ENCODE measurements at places on chromosomes 5 and 9.

DNA sequence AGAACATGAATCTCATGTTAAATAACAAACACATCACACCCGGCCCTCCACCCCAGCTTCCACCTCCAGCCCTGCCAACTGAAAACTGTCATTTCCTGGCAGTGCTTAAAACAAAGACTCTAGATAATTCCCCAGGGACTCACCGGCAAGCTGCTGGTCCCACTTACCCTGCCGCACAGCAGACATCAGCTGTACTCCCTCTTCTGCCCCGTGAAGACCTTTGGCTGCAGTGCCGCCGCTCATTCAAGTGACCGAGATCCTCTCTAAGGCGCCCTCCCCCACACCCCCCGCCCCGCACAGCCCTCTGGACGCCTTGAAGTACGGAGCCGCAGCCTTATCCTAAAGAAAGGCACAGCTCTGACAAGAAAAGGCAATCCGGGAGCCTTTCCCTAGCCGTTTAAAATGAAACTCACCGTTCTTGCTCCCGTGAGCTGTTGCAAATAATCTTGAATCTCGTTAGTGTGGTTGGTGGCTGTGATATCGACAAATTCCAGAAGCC is 434 bp downstream of the GLRX start:
- no peak for DNase-seq

DNA sequence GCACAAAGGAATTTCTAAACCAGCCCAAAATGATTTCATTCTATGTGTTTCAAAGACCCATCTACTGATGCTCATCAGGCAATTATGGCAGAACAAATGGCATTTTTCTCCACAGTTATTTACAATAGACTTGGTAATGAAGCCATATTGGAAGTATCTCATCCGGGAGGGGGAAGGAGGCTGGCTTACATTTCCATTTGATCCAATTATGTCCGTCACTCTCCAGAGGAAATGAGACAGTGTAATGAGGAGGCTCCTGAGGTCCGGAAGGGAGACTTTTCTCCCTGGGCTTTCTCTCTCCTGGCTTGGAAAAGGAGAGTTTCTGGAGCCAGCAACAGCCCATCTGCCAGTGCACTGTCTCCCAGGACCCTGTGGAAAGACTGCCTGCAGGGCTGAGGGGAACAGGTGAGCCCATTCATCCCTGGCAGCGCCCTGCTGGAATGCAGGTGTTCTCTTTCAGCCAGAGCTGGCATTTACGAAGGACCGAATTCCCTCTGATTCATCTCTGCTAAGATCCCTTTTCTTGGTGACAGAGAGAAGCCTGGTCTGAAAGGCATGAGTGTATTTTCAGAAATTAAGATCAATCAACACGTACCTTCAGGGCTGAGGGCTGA is 54.9 kb upstream of the SAP30L start:
- DNase-seq: no peak

- DNase-seq: no peak
Measured at GRCh38 chr9:95118596-95118995, 198.9 kb downstream of the FANCC start.

GRCh38 chr9:133967024-133967741 is 24.9 kb downstream of the VAV2 start:
- DNase-seq: no peak

DNA sequence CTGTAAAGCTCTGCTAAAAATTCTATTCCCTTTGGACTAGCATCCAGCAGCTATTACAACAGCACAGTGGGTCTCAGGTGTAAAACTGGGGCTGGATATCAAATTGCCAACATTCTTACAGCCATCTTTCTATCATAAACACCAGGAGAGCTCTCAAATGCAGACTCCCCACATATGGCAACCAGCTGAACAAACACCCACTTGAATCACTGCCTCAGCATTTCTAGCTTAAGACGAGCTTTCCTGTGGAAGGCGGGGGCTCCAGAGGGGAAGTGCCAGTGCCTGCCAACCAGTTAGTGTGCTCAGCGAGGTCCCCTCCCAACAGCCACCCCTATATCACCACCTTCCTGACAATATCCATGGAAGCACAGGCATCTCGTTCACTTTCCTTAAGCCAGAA is 62.2 kb downstream of the IPPK start:
- no peak for DNase-seq

All from cerebellar nuclear complex (tissue), 1 donor.